ENCODE measurements at places on chromosomes 2 and 18.

DNA sequence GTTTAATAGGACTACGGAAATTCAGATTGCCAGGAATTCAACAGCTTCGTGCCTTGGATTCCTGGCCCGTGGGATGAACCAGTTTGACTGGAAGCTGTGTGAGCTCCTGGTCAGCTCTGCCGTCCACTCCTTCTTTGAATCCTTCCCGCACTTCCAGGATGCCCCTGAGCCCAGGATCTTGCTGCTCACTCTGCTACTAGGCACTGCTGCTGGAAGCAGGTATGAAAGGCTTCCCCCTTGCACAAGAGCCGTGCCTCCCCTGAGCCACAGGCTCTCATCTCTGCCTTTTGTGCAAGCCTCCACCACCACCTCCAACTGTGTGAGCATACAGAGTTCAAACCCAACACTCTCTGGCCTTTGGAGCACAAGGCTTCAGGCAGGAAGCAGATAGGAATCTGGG lies 34.9 kb downstream of the EN1 start:
- DNase-seq: no peak

- no peak for DNase-seq
These were observed 250.1 kb upstream of the CTAGE1 start for GRCh38 chr18:22667616-22668422.

DNA sequence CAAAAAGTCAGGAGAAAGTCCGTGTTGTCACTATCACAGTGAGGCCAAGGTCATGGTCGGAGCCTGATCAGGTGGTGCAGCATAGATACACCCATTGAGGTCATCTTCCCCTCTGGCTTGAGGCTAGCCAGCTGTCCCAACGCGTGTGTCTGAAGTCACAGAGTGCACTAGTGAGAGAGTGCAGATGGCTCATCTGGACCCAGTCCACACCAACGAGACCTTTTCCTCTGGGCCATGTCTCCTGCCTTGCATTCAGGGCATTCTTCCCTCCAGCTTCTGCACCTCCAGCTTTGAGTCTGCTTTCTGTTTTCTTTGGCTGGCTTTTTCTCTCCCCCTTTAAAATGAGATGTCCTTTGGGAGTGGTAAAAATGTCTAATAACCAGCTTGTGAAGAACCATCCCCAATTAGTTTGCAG lies 146.9 kb downstream of the TDRD15 start:
- no peak for DNase-seq

GRCh38 chr2:189249171-189249570 lies 69.6 kb upstream of the COL5A2 start:
- no peak for DNase-seq

DNA sequence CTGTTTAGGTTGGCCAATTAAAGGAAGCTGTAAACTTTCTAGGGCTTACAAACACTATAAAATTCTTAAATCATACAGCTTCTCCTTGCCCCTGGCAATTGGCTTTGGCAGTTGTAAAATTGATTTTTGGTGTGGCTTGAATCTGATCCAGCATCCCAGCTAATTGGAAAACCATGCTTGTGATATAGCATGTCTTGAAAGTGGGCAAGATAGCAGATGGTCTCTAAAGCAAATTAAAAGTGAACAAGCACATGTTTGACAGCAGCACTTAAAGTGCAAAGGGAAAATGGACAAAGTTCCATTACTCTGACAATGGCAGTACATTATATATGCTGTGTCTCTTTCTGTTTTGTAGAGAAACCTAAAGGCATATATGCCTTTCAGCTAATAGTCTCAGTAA lies 302.9 kb upstream of the NXPH2 start:
- DNase-seq: no peak

DNA sequence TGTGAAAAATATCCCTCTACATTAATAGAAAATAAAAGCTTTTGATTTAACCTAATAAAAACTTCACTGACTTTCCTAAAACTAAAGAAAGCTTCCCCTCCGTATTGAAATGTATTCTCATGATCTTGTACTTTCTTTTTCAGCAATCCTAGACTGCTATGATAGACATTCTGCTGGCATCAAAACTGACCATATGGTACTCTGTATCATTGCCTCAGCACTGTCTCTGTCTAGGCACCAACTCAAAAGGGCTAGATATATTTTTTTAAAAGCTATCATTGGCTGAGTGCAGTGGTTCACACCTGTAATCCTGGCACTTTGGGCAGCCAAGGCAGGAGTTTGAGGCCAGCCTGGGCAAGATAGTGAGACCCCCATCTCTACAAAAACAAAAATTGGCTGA lies 32.9 kb downstream of the CDKL4 start:
- no peak for DNase-seq

DNA sequence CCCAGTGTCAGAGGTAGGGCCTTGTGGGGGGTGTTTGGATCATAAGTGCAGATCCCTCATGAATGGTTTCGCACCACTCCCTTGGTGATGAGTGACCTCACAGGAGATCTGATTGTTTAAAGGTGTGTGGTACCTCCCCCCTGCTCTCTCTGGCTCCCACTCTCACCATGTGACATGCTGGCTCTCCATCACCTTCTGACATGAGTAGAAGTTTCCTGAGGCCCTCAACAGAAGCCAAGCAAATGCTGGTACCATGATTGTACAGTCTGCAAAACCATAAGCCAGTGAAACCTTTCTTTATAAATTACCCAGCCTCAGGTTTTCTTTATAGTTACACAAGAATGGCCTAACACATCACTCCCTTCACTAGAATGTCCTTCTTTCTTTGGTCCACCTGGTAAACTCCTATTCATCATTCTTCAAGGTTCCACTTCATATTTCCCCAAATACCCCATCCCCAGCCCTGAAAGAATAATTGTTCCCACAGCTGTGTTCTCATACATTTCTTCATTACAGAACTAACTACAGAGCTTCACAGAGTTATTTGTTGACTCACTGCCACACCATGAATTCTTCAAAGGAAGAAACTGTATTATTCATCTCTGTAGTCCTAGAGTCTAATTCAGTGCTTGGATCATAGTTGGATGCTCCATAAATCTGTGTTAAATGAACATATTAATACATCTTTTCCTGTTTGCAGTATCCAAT lies 81.2 kb upstream of the STK17B start:
- no peak for DNase-seq

DNA sequence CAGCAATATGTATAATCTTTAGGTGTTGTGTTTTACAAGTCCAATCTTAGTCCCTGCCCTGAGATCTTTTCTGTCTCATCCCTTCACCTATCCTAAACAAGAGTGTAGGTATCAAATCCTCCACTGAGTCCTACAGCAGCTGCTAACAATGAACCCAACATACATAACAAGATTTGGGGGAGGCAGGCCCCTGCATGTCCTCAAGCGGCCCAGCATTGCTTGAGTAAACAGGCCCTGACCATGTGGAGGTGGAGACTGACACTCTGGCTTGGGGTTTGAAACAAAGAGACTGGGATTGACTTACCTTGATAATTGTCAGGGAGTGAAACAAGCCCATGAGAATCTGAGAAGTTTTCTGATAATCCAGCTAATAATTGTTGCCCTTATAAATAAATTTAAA lies 213.4 kb downstream of the STK39 start:
- DNase-seq: no peak

DNA sequence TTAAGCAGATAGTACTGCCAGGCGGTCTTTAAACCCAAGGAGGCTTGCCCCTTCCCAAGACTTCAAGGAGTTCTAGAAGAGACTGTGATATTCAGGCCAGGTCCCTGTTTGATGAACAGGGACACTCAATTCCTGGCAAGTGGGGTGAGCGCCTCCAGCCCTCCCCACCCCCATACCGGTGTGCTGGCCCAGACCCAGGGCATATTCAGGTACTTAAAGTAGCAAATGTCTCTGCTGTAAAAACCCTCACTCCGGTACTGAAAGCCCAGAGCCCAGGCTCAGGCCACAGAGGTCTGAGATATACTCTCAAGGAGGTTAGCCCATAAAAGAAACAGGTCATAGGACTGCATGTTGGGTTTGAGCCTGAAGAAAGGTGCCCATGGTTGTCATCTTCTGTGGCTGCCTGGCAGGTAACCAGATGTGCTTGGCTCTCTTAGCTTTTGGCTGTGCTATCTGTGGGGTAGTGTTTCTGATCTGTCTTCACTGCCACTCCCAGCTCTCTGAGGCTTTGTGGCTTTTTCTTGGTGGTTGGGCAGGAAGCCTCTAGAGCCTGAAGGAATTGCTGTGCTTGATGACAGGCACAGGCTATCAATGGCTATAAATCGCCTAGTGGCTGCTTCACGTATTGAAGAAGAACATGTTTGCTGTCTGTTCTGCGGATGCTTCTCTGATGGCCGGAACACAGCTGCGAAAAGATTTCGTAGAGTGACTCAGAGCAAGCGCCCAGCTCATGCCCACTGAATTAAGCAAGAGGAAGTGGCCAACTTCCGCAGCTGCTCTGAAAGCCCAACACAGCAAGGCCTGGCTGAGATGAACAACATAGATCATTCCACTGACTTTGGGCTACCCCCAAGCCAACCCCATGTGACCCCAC lies 63.3 kb upstream of the ALPP start:
- DNase-seq: no peak

- DNase-seq: no peak
These were observed 3.2 kb downstream of the WBP1 start for GRCh38 chr2:74461187-74462053.

- no peak for DNase-seq
These were observed 1074.7 kb upstream of the NXPH2 start for GRCh38 chr2:139854769-139855483.

GRCh38 chr2:2007551-2008501 lies 263.5 kb upstream of the PXDN start:
- DNase-seq: no peak

DNA sequence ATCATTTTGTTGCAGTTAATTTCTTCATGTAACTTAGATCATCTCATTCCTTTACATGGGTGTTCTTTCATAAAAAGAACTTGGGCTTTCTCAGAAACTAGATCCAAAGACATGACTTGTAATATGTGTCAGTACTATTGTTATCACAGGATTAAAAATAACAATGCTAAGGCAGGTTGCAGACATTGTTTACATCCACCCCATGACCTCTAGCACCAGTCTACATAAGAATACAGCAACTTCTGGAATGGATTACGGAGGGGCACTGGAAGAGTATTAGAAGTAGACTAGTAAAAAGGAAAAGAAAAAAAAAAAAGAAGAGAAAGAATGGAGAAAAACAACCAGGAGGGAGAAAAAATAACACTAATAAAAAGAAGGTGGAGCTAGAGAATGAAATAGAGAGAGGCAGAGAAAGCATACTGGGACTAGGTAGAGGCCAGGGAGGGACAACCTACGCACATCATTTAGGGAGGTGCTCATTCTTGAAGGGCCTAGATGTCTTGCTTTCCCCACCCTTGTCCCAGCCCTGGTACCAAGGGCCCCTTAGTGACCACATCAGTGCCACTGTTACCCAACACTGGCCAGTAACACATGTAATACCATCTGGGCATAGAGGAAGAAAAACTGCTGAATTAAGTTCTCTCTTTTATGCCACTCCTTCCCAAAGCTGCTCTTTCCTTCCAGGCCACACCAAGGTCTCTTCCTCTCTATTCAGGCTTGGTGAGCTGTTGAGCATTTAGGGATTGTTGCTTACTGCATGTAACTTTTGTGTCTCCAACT lies 70.6 kb upstream of the KLF7 start:
- no peak for DNase-seq

DNA sequence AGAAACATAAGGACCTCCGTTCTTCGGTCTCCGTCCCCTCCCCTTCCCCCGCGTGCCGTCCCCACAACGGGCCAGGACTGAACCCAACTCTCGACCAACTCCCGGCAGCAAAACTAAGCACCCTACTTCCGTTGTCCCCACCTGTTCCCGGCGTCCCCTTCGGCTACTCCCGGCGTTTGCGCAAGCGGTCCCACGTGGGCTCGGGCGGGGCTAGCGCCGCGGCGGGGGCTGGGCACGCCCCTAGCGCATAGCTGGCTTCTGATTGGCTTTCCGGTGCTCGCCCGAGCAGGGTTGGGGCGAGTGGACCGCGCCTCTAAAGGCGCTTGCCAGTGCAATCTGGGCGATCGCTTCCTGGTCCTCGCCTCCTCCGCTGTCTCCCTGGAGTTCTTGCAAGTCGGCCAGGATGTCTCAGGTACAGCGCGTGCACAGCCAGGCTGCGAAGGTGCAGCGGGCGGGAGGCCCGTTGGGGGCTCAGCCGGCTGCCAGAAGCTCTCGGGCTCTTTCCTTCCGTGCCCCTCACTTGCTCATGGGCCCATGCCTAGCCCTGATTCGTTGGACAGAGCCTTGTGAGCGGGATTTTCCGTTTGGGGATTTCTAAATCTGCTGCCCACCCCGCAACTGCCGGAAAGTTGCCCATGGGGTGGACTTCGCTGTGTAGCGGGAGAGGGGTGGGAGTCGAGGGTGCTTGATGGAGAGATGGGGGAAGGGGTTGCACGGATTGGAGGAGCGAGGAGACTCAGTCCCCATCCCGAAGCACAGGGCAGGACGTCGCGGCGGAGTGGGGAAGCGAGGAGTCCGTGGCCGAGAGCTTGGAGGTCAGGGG lies at the start of the genes C2orf76 and DBI:
TSS of gene C2orf76 (minus strand) at position 186 of the 823 bp plus-strand sequence. CDS start 26,875 bp downstream, outside the sequence.
TSS of gene DBI (plus strand) at position 329 of the 823 bp plus-strand sequence. CDS start at position 404, 75 bp downstream.
- DNase-seq: peak; percentile 94

- DNase-seq: no peak
These were observed 518.9 kb upstream of the VRK2 start for GRCh38 chr2:57527685-57528084.

Measured in liver (tissue), 10 donors.